ENCODE measurements at places on chromosomes 13 and 19.
A peak's percentile ranks its signal among the peaks of the same experiment; 100 is the strongest.

GRCh38 chr13:41590643-41591042, 133.3 kb downstream of the RGCC start:
- DNase-seq = no peak

- no peak for DNase-seq
Measured at GRCh38 chr13:107157271-107157670, 589.3 kb upstream of the ARGLU1 start.

DNA sequence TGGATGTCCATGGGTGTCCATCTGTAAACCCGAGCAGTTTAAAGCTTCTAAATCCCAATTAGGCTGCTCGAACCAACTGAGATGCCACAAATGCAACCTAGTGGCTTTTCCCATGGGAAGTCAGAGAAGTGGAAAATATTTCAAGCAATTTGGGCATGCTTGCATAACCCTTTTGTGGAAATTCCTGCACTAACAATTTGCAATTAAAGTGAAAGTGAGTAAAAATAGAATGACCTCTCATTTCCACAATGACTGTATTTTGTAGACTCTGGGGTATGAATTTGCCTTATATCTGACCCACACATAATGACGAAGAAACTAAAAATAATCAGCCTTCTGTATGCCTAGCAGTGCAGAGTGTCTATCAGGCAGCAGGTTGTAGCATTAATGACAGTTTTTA, 91.8 kb upstream of the TSC22D1 start:
- DNase-seq = no peak

DNA sequence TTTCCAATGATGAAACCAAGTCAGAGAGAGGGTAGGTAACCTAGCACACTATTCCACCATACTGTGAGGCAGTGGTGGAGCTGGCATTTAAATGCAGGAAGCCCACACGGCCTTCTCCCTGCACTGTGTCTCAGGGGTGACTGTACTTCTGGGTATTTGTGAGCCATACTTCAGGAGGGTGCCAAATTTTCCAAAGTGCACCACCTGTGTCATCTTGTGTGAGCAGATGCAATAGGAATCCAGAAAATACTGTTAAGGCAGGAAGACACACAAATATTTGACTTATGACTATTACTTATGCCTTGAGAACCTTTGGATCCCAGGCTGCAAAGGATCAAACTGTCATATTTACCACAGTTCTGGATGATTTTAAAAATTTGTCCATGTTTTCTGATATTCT, 17.3 kb downstream of the ZNF229 start:
- no peak for DNase-seq

GRCh38 chr13:31864307-31864706, 125.0 kb downstream of the RXFP2 start:
- no peak for DNase-seq

GRCh38 chr19:55341171-55341588, 1.5 kb downstream of the KMT5C start:
- peak; percentile 42 for DNase-seq

GRCh38 chr19:38250821-38251563, 5.2 kb downstream of the PPP1R14A start:
- no peak for DNase-seq

GRCh38 chr13:113417008-113417751, 36.1 kb downstream of the ADPRHL1 start:
- DNase-seq = no peak

DNA sequence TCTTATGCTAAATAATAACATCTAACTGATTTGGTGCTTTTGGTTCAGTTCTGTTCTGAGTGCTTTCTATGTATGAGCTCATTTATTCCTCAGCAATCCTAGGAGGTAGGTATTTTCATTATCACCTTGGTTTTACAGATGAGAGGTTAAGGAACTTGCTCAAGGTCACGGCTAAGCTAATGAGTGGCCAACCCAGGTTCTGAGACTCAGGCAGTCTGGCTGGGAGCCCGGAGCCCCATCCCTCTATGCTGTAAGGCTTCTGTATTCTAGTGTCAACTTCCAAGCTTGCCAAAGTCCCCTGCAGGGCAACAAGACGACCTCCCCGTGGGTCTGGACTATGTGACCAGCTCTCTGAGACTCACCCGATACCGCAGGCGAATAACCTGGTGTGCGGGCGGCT, 60.5 kb downstream of the PARP4 start:
- DNase-seq = no peak

- DNase-seq = no peak
Measured at GRCh38 chr13:44013758-44014291, 134.1 kb downstream of the LACC1 start.

- no peak for DNase-seq
Measured at GRCh38 chr13:36352350-36352749, 6.2 kb upstream of the SPART start.

DNA sequence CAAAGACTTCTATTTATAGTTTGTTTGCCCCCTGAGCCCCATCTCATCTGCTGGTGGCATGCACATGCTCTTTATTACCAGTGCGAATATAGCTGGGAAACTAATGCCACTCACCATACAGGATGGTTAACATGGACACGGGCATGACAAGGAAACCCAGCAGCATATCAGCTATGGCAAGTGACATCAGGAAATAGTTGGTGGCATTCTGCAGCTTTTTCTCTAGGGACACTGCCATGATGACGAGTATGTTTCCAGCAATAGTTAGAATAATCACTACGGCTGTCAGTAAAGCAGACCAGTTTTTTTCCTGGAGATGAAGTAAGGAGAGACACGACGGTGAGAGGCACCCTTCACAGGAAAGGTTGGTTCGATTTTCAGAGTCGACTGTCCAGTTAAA, 1.5 kb downstream of the HTR2A start:
- DNase-seq = no peak

DNA sequence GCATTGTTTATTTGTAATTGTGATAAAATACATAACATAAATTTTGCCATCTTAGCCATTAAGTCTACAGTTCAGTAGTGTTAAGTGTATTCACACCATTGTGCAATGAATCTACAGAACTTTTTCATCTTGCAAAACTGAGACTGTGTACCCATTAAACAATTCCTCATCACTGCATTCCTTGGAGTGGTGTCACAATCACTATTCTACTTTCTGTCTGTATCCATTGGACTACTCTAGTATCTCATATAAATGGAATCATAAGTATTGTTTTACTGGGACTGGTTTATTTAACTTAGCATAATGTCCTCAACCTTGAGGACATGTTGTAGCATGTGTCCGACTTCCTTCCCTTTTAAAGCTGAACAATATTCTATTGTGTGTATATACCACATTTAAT, 36.8 kb downstream of the UFM1 start:
- no peak for DNase-seq

DNA sequence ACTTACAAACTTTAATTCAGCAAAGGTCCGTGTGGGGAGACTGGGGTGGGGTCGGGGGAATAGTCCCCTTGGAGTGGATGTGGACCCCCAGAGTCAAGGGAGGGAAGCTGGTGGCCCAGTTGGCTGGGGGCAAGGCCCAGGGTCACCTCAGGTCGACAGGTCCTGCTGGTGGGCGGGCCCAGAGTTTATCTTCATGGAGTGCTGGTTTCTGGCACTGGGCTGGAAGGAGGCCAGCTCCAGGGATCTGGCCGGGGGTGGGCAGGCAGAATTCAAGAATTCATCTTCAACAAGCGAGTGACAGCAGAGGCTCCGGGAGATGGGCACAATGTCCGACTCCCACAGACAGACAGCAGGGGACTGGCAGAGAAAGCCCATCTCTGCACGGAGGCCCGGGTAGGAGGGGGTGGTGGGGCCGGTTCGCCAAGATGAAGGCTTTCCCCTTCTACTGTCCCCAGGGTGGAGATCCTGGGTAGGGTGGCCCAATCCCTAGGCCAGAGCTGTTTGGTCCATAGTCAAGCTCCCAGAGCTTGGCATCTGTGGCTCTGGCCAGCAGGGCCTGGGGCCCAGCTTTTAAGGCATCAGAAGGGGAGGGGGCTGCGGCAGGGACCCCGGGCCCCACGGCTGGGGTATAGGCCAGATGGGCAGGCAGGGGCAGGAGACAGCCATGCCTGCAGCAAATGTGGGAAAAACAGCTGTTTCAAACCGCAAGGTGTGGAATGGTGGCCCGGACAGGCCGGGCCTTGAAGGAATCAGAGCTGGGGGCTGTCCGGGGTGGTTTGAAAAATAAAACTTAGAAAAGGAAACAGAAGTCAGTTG, 622 bp upstream of the FDX2 start:
- DNase-seq = no peak
